ENCODE measurements at places on chromosomes 3 and 15.

GRCh38 chr15:52717924-52718323 lies 38.7 kb upstream of the ATOSA start:
- DNase-seq: no peak

DNA sequence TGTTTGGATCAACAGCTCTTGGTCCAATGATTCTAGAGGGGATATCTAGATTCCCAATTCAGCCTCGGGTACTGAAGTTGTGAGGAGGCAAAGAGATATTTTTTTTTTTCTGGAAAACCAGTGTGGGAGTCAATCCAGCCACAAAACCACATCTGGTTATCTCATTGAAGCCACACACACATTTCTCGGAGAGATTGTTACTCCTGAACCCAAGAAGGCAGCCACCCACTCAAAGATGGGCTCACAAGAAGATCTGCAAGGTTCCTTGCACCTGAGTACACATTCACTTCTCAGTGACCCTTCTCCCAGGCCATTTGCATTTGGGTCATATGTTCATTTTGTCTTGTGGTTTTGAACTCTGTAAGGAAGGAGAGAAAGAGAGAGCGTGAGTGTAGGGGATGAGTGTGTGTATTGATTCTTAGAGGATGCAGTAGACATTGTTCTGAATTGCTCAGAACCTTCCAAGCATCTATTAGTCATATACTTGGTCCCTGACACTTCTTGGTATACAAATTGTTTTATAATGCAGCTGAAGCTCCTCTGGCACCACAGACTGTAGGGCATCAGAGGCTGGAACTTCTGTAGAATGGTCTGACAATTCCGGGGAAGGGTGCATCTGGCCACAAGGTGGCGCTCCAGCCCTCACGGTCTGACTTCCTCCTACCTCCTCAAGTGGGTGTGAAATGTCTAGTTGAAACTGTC lies 39.3 kb upstream of the TRA2B start:
- peak; percentile 57 for DNase-seq

GRCh38 chr3:186142393-186142932 lies 33.6 kb upstream of the ETV5 start:
- DNase-seq: peak; percentile 80

GRCh38 chr3:18386274-18386890 lies 38.8 kb downstream of the SATB1 start:
- no peak for DNase-seq

GRCh38 chr15:34271493-34271892 lies 46.7 kb downstream of the EMC4 start:
- peak; percentile 52 for DNase-seq

DNA sequence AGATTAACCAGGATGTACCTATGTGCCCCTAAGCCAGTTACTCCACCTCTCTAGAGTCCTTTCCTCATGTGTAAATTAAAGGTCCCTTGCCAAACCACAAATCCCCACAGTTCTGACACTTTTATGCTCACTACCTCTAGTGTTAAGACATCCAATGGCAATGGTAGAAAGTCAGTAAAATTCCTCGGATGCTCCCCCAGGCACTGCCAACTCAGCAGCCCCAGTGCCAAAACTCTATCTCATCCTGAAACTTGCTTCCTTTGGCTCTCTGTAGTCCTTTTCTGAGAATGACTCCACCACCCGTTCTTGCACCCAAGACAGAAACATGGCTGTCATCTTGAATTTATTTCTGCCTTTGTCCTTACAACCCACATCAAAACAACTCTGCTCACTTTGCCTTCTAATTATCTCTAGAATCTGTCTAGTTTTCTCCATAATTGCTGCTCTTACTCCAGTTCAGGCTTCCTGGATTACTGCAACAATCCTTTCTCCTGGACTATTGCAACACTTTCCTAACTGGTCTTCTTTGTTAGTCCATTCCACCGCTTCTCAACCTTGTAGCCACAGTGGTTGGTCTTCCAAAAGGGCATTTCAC lies 41.6 kb downstream of the MB21D2 start:
- DNase-seq: no peak

GRCh38 chr3:81443958-81444357 lies 317.5 kb downstream of the GBE1 start:
- peak; percentile 86 for DNase-seq

GRCh38 chr15:56471440-56472069 lies 6.6 kb upstream of the MNS1 start:
- DNase-seq: no peak

GRCh38 chr3:193943851-193944517 lies 192.0 kb upstream of the HES1 start:
- DNase-seq: no peak

DNA sequence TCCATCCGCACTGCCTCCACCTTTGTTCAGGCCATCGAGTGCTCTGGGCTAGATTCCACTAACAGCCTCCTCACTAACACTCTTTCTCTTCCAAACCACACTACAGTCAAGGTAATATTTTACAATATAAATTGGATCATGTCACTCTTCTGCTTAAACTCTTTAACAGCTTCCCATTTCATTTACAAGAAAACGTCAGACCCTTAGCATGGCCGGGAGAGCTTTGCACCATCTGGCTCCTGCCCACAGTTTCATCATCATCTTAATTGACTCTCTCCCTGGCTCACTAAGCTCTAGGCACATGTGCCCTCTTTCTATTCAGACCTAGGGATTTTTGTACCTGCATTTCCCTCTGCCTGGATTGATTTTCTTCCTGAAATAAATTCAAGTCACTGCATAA lies 354.7 kb downstream of the FGF12 start:
- no peak for DNase-seq

- peak; percentile 85 for DNase-seq
Observed at GRCh38 chr15:56817321-56818080, 84.2 kb upstream of the ZNF280D start.

- DNase-seq: peak; percentile 61
Observed at GRCh38 chr15:80780416-80781221, 1.4 kb downstream of the CEMIP start.

GRCh38 chr15:55108858-55109518 lies 87.8 kb downstream of the RSL24D1 start:
- DNase-seq: peak; percentile 28

DNA sequence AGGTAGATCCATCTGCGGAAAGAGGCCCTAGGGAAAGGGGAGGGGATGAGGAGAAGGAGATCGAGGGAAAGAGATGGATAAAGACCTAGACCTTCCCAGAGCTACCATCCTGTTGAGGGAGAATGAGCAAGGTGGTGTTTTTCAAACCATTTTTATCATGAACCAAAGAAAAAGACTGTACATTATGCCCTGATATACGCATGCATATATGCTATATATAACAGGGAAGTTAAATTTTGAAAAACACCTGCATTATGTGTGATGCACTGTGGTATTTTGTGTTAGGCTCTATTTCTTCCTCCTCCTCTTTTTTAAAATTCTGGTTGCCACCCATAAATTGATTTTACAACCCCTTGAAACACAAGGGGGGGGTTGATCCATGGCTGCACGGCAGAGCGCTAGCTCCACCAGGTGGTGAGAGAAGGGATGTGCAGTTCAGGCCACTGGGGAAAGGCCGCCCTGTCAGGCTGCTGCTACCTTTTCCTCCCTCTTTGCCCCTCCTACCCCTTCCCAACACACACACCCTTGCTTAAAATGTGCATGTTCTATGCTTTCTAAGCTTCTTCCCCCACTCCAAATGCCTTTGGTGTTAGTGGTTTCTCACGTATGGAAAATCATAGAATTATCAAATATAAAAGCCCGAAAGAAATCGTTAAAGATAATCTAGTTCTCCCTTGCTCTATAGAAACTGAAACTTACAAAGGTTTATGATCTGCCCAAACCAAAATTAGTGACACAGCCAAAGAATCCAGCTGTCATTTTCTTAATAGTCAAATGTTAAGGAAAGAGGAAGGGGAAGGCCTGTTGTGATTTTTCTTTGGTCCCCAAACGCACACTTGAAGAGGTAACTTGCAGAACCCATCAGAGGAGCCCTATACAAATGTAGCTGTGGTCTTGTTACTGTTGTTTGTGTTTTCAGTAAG lies 262.0 kb upstream of the UMPS start:
- peak; percentile 38 for DNase-seq

- no peak for DNase-seq
Observed at GRCh38 chr15:77769700-77770099, 137.0 kb upstream of the LINGO1 start.

- no peak for DNase-seq
Observed at GRCh38 chr3:183892610-183893214, 8.0 kb upstream of the PARL start.

DNA sequence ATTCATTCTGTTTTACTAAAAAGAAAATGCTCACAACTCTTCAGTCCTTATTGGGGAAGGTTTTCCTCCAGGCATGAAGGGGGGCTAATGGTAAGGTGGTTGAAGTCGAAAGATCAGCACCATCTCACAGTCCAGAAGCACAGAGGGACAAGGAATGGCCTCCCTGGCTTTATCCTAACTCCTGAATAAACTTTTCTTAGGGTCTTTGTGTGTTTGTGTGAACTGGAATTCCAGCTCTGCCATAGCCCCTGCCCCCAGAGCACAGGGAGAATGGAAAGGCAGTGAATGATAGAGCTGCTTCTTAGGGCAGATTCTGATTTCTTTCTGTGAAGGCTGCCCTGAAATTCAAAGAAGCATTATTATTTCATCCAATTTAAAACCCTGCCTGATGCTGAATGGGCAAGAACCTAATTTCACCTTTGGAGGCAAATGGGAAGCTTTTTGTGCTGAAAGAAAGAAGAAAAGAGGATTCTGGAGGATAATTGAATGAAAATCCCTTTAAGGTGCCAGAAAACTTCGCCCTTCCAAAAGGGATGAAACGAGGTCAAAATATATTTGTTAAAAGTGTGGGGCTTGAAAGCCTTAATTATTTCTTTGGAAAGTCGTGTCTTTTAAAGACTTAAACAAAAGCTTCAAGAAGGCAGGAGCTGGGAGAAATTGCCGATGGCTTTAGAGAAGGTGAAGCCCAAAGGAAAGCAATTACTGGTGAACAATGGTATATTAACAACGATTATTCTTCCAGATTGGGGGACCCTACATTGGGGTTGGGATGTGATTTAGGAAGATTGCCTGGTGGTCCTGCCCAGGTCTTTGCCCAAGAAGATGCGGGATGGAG lies 259.9 kb upstream of the RGMA start:
- no peak for DNase-seq

GRCh38 chr3:67375976-67376375 lies 278.4 kb downstream of the SUCLG2 start:
- DNase-seq: no peak

DNA sequence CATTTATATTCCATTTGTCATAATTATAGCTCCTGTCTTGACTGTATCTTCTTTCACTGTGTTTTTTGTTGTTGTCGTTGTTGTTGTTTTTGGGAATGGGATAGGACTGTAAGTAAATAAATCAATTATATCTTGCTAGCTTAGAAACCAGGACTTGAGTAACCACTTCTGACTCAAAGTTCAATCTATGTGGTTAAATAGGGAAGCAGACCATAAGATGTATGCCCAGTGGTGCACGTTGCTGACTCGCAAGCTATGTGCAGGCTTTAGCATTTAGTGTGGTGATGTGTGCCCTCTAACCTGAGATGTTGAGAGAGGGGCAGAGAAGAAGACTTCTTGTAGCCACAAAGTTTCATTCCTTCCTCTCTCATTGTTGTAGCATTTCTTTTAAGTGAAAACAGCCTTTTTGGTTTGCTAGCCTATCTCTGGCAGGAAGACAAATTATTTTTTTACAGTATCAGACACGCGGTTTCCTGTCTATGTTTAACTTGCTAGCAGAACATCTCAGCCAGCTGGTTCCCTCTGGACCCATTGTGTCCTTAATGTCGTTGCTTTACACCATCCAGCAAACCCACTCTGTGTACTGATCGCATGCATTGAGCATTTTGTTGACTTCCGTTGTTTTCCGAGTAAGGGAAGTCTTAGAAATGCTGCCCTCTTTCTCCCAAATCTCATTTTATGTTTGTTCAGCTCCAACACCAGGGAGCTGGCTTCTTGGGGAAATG lies 52.1 kb downstream of the TGFBR2 start:
- DNase-seq: peak; percentile 90

GRCh38 chr3:94083261-94083660 lies 20.4 kb downstream of the NSUN3 start:
- DNase-seq: no peak

- no peak for DNase-seq
Observed at GRCh38 chr3:127286571-127287140, 1.2 kb downstream of the PRR20G start.

DNA sequence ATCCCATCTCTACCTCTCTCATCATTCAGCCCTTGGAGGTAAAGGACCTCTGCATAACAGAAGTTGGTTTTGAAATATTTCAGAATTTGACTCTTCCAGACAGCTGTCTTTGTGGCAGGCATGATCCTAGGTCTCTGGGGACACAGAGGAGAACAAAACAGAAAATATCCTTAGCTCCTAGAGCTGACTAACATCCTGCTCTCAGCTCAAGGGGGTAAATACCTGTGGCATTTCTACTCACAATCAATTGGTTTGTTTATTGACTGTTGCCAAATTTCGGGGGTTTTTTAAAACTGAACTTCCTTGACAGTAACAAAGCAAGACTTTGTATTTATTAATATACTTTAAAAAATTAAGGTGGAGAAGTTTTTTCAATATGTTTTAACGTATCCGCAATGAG lies 78.8 kb downstream of the EOMES start:
- DNase-seq: peak; percentile 81

GRCh38 chr3:99957151-99957796 lies 139.6 kb downstream of the CMSS1 start:
- peak; percentile 53 for DNase-seq

GRCh38 chr3:58628823-58629562 lies 37.6 kb downstream of the FAM3D start:
- peak; percentile 99 for DNase-seq

DNA sequence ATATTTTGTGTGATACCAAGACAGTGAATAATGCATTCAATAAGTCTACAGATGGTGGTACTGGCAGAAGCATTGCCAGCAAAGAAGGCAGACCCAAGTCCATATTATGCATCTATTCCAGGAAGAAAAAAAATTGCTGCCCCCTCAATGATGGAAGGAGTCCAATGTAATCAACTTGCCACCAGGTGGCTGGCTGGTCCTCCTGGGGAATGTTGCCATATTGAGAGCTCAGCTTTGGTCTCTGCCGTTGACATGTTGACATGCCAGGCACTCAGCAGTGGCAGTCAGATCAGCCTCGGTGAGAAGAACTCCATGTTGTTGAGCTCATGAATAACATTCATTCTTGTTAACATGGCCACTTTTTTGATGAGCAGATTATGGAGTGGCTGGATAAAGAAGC lies 298.5 kb downstream of the IGSF11 start:
- no peak for DNase-seq

- DNase-seq: no peak
Observed at GRCh38 chr3:51862886-51863285, 1.5 kb downstream of the IQCF2 start.

GRCh38 chr3:194121891-194122631 lies 13.9 kb upstream of the HES1 start:
- DNase-seq: peak; percentile 21

GRCh38 chr15:51044037-51044727 lies 50.5 kb downstream of the TNFAIP8L3 start:
- DNase-seq: no peak

DNA sequence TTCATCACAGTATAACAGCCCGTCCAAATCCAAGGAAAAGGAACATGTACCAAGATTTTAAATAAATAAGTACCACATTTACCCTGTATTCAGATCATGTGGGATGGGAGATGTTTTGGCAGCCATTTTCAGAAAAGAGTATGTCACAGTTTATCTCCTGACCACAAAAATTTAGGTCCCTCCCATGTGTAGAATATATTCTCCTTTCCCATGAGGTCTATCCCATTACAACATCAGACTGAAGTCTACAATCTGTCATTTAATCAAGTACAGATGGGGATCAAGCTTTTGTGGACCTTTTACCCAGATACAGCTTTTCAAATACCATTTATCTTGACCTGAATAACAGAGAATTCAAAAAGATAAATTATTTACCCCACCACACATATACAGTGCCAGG lies 444.5 kb downstream of the PLOD2 start:
- peak; percentile 84 for DNase-seq

- no peak for DNase-seq
Observed at GRCh38 chr3:66298591-66298990, 77.8 kb downstream of the SLC25A26 start.
